ENCODE measurements at places on chromosomes 3 and 15.

- DNase-seq: no peak
Observed at GRCh38 chr3:169624533-169624972, 39.0 kb downstream of the MECOM start.

DNA sequence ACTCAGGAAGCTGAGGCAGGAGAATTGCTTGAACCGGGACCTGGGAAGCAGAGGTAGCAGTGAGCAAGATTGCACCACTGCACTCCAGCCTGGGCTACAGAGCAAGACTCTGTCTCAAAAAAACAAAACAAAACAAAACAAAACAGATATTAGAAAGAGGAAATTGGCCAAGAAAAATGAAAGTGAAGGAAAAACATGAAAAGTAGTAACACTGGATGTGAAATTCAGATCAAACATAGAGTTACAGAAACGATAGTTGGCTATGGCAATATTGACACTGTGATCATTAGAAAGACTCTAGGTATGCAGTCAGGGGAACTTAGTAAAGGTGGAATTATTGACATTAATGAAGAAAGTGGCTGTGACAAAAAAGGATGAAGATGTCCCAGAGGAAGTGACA lies 13.2 kb upstream of the TIPARP start:
- no peak for DNase-seq

DNA sequence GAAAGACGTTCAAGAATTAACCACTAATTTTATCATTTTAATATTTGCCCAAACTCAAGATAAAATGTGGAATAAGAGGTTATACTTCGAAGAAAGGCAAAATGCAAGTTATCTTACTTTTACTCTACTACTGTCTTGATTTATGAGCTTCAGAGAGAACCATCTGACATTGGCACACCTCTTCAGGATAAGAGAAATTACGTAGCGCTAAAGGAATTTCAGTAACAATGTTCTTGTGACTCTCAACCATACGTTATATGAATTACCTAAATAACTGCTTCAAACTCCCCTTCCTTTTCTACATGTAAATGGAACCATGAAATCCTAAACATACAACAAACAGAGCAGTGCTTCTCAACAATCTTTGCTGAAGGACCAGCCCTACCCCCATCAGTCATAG lies 96.8 kb downstream of the ZNF385D start:
- DNase-seq: no peak

- DNase-seq: no peak
Observed at GRCh38 chr3:124563376-124563775, 166.9 kb upstream of the UMPS start.

- DNase-seq: no peak
Observed at GRCh38 chr15:69553686-69554085, 101.1 kb downstream of the RPLP1 start.

GRCh38 chr15:72168808-72169190 lies 28.8 kb downstream of the GRAMD2A start:
- DNase-seq: no peak

DNA sequence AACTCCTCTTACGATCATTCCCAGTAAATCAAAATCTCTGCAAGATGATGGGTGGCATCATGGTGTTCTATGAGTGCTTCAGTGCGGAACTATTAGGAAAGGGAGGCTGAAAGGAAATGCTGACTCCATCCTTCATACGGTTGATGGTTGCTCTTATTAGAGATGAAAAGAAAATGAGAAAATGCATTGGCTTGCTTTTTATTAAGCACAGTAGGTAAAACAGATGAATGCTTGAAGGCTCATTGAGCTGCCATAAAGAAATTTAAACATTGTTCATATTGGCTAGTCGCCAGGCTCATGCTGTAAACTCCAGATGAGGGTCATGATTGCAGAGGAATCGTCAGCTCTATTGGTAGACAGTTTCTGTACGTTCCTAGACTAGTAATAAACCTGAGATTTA lies 115.8 kb downstream of the EPHA3 start:
- DNase-seq: no peak

DNA sequence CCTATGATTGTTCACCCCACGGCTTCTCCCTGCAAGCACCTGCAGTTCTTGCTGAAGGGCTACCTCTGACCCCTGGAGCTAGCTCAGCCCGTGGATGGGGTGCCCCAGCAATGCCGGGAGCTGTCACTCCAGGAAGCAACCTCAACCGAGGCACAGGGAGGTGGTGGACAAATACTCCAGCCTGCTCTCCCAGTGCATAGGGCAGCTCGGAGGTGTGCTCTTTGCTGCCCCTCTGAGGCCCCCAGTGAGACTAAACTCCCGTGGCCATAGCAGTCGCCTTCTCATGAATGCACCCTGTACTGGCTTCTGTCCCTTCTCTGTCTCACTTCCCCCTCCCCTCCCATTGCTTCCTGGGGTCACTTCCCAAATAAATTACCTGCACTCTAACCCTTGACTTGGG lies 48.5 kb downstream of the LINGO1 start:
- no peak for DNase-seq

DNA sequence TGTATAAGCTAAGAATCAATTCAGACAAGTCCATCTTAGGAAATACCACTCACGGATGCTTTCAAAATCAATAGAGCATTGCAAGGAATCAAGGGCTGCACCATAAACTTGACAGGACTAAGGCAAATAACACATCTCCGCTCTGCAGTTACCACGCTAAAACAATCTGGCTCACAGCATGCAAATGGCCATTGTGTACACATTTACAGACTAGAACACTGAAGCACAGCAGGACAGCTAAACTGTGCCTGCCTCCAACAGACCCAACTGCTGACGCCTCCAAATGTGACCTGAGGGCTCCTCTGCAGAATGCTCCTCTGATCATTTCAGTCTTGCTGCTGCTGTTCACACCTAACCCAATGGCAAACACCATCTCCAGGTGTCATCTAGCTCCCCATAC lies 104.3 kb downstream of the MEX3B start:
- no peak for DNase-seq

- DNase-seq: no peak
Observed at GRCh38 chr15:66822576-66822975, 120.5 kb downstream of the SMAD6 start.

DNA sequence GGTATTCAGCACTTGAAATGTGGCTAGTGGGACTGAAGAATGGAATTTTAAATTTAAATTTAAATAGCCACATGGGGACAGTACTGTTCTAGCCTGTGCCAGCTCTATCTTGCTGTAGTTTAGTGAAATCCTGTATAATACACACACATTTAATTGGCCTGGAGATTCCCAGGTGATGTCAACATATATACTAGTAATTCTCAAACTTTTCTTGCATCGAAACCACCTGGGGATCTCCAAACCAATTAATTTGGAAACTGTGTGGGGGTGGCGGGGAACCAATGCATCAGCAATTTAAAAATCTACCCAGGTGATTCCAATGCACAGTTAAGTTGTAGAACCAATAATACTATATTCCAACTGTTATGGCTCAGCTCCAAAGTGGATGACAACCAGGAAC lies 228.9 kb upstream of the MRPL3 start:
- peak; percentile 36 for DNase-seq

- no peak for DNase-seq
Observed at GRCh38 chr3:152971880-152972279, 136.9 kb downstream of the P2RY1 start.

GRCh38 chr15:57589281-57589680 lies 2.4 kb upstream of the MYZAP start:
- DNase-seq: no peak

- DNase-seq: no peak
Observed at GRCh38 chr3:99468918-99469317, 169.5 kb upstream of the COL8A1 start.

- no peak for DNase-seq
Observed at GRCh38 chr15:69921626-69922619, 175.8 kb downstream of the TLE3 start.

DNA sequence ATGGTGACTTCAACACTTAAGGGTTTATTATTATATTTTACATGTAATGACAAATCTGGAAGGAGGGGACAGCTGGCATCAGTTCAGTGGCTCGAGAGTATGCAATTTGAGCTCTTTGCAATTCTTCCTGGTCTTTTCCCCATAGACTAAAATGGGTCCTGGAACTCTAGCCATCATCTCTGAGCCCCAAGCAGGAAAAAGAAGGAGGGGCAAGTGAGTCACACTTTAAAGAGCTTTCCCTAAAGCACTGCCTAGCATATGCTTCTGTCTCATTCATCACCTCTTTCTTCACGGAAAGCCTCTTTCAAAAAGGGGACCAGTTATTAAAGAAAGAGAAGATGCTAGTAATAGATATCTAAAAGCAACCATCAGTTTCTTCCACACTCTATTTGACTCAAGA lies 466.3 kb downstream of the ZIC1 start:
- no peak for DNase-seq

DNA sequence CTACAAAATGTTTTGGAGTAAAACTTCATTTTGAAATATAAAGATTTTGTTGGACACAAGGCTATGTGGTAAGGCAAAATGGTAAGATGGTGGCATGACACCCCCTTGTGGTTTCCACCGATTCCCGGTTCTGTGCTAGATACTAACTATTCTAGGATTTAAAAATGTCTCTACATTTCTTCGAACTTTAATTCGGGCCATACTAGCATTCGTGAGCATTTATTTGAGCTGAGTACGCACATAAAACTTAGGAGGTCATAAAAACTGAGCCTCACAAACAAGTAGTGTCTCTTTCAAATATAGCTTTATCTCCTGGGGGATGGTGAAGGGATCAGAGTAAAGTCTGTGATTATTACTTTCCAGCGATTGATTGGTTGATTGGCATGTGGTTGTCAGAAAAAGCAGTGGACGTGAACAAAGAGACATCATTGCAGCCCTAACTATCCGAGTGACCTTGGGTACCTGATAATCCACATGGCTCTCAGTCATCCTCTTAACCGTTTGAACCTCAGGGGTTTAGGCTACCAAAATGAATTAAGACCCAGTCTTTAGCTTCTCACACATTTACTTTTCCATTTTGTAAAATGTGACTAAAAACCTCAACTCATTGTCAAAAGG lies 1.1 kb upstream of the ZNF639 start:
- peak; percentile 7 for DNase-seq

GRCh38 chr3:172787746-172788145 lies 37.2 kb downstream of the ECT2 start:
- DNase-seq: no peak

DNA sequence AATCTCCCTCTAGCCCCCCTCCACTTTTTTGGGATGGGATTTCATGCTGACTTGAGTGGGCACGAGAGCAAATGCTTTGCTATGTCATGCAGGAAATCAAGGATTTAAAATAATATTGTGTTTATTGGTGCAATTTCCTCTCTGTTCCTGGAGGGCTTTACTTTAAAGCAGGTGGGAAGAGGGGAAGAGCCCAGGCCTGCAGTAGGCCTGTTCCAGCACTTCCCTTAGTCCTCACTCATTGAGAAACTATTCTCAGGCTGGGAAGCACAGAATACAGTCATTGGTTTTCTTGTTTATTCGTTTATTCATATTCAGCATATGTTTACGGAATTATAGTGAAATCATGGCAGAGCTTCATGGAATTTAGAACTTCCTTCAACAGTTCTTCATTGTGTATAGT lies 41.7 kb upstream of the SPSB4 start:
- no peak for DNase-seq
